ENCODE measurements at places on chromosomes 16 and 17.

DNA sequence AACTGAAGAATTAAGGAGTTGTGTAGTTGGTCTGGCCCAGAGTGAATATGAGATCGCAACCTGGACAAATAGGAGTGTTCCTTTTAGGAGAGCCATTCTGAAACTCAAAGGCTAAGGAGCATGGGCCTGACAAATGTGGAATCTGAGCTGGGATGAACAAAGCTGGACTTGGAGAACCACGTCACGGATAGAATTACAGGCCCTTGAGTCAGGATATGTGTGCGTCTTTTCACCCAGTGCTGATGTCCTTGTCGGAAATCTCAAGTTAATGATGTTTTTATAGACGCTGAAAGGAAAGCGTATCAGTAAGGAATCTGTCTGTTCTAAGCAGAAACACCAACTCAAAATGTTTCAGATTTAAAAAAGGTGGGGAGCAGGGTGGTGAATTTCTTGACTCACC lies 173.8 kb upstream of the ZKSCAN2 start:
- DNase-seq: no peak

GRCh38 chr17:47649972-47650524 lies 329 bp downstream of the KPNB1 start:
- no peak for DNase-seq

DNA sequence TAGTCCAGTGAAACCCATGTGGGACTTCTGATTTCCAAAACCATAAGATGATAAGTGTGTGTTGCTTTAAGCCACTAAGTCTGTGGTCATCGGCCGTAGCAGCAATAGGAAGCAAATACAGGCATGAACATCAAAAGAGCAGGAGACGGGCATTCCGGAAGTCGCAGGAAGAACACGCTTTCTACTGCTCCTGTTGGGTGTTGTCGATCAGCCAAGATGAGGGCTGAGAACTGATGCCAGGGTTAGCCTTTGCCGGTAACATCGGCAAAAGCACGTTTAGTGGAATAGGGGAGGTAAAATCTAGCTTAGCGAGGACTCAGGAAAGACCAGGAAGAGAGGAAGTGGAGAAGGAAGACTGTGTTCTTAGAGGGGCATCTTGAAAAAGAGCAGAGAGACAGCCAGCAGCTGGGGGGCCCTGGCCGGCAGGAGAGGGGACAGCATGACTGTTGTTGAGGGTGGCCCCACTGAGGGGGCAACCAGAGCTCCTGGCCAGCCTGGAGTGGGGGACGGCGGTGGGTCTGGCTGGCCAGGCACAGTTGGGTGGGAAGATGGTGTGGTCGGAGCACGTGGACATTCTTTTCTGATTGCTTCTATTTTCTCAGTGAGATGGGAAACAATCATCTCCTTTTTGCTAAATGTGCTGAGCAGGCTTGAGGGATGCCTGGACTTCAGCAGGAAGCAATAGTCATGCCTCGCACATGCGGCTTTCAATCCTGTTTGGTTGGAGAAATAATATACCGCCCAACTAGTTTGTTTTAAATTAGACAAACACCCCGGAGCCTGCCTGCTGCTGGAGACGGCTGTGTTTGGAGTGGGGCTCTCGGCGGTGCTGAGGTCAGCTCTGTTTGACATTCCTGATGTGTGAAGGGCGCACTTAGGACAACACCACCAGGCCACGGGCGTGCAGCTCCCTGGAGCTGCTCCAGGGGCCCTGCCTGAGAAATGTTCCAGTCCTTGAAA lies 109.9 kb downstream of the METRNL start:
- no peak for DNase-seq

GRCh38 chr16:66408163-66409048 lies 18.7 kb upstream of the BEAN1 start:
- DNase-seq: peak; percentile 4

GRCh38 chr16:21339941-21340340 lies 61.9 kb upstream of the CRYM start:
- DNase-seq: peak; percentile 50

GRCh38 chr16:76755496-76755895 lies 435.5 kb upstream of the MON1B start:
- no peak for DNase-seq

- no peak for DNase-seq
Observed at GRCh38 chr16:89317729-89318429, 100.4 kb downstream of the ZNF778 start.

- DNase-seq: peak; percentile 77
Observed at GRCh38 chr17:7932483-7932891, 481 bp downstream of the CNTROB start.

GRCh38 chr16:30934827-30935557 lies 11.6 kb downstream of the FBXL19 start:
- DNase-seq: peak; percentile 77

- no peak for DNase-seq
Observed at GRCh38 chr16:26078716-26079355, 387.1 kb downstream of the HS3ST4 start.

DNA sequence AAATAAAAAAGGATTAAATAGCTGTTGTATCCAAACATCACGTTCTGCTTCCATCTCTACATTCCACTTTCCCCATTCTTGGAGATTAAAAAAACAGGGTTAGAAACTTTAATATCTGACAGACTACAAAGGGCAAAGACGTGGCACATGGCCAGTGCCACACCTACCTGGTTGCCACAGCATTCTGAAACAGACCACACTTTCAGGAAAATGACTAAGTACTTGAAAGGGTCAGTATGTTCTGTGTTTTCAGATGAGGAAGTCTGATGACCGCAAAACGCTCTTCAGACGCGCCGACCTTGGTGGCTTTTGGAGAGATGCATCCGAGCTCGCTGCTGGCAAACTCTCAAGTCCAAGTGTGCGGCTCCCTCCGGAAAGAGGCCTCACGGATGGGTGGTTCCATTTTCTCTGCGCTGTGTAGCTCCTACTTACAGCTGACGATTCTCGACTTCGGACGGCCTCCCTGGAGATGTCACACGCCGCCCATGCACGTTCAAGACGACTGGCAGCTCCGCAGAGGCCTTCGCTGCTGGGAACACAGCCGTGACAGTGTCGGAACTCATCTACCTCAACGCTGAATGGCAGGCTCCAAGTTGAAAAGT lies 15.5 kb downstream of the MAP1LC3B start:
- no peak for DNase-seq

GRCh38 chr17:35795007-35795870 lies at the start of gene MMP28:
TSS of gene MMP28 (minus strand) at chr17:35795641. CDS start at chr17:35795377, 264 bp downstream.
- DNase-seq: peak; percentile 28

GRCh38 chr17:40791111-40791510 lies 8.6 kb downstream of the KRT28 start:
- no peak for DNase-seq

DNA sequence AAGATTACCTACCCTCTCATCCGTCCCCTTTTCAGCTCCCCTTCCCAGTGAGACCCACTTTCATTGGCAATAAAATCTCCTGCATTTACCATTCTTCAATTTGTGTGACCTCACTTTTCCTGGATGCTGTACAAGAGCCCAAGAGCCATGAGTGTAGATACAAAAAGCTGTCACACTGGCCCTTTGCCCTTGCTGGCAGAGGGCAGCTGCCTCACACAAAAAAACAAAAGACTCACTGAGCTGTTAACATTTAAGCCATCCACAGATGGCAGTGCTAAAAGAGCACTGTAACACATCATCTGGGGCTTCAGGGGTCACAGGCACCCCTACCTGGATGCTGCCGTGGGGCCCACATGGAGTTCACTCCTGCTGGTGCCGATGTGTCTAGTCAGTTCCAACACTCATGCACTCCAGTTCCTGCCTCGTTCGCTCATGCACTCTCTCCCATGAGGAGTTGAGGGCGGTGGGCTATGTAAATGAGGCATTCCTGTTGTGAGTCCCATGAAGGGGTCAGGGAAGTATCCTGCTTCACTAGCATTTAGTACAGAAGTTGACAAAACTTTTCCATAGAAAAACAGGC lies 123.1 kb downstream of the CA10 start:
- DNase-seq: no peak

DNA sequence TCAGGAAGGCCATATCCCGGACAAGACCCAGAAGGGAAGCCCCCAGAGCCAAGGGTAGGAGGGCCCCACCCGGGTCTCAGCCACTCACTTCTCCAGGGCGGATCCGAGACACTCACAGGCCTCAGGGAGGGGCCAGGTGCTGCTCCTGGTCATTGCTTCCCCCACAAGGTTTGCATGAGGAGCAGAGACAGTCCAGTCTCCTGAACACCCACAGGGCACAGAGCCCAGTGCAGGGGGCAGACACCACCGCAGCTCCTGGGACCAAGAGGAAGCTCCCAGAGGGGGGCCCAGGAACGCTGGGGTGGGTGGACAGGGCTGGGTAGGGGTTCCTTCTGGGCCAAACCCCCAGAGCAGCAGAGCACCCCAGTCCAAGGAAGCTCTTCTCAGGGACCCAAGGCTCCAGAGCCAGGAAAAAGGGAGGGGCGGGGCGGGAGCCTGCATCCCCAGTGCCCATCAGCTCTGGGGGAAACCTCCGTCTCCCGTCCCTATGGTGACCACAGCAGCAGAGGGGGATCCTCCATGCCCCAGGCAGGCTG lies 709 bp upstream of the MRPL28 start:
- no peak for DNase-seq

DNA sequence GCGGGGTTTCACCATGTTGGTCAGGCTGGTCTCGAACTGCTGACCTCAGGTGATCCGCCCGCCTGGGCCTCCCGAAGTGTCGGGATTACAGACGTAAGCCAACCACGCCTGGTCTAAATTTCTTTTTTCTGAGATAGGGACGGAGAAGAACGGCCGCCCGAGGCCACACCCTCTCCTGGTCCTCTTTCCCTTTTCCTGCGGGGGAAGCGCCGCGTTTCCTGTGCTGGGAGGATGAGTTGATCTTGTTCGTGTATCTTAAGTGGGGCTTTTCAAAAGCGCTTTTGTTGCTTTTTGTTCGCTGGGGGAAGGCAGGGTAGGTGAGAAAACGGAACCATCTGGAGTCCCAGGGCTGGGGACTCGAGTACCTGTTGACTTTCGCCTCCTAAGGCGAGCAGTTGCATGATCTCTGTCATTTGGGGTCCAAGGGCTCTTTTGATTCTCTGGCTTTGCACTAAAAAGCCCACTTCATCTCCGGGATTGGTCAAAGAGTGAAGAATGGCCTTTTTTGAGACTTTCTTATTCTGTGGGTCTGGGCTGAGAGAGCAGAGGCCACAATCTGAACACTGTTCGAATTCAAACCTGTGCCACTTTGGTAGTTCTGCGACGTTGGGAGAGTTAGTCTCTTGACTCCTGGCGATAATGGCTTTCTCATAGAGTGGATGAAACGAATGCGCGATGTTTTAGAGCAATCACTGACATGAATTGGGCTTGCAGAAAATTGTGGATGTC lies 1.3 kb downstream of the FUS start:
- DNase-seq: peak; percentile 74

GRCh38 chr16:3712861-3713372 lies 4.4 kb downstream of the TRAP1 start:
- no peak for DNase-seq

- no peak for DNase-seq
Observed at GRCh38 chr16:1156983-1157638, 4.2 kb downstream of the CACNA1H start.

GRCh38 chr17:4939546-4939795 lies 375 bp downstream of the SLC25A11 start:
- DNase-seq: no peak

GRCh38 chr16:70159355-70160348 lies 13.9 kb upstream of the CLEC18C start:
- no peak for DNase-seq

DNA sequence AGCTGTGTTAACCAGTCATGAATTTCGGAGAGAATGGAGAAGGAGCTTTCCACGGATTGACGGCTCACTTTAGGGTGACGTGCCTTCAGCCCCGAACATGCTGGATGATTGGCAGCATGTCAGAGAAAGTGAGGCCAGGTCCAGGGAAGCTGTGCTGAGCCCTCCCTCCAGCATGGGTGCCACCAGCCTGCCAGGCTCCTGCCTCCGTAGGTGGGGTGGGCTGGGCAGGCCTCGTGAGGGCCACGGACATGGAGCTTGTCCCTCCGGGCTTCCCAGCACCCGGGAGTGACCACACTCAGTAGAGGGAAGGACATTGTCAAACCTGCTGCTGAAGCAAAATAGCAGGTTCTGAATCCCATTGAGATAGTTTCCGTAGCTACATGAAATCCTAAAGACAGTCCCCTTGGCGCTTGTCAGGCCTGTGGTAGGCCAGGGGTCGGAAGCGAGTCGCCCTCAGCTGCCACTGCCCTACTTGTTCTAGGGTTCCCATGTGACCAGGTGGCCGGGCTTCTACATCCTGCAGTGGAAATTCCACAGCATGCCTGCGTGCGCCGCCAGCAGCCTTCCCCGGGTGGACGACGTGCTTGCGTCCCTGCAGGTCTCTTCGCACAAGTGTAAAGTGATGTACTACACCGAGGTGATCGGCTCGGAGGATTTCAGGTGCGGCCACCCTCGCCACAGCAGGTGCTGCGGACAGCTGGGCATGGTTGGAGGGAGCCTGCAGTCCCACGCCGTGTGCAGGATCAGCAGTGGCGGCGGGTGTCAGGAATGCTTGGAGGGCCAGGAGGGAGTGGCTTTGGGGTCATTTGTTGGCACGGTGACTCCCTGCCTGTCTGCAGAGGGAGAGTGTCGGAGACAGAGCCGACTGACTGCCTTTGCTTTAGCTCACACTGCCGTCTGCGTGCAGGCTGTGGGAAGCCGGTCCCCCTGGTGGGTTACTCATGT lies 72.3 kb downstream of the SEC14L1 start:
- no peak for DNase-seq

DNA sequence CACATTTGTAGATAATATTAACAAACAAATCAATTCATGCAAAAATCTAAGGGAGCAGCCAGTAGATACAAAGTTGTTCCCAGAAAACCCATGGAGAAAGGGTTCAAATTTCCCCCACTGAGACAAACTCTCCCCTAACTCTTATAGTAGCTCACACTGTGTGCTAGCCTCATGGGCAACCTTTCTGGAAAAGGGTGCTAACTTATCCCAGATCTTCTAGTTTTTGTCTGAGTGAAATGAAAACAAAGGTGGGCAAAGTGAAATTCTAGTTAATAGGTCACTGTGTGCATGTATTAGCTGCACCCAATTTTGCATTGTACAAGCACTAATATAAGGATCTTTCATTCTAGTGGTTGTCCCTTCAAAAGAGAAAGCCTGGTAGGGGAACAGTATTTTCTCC lies 9.9 kb upstream of the USP32 start:
- DNase-seq: no peak

GRCh38 chr16:77589071-77589765 lies 133.1 kb upstream of the NUDT7 start:
- no peak for DNase-seq

GRCh38 chr16:67449336-67449735 lies 18.4 kb downstream of the HSD11B2 start:
- DNase-seq: no peak

GRCh38 chr16:27285676-27286196 lies 17.2 kb upstream of the NSMCE1 start:
- peak; percentile 28 for DNase-seq

DNA sequence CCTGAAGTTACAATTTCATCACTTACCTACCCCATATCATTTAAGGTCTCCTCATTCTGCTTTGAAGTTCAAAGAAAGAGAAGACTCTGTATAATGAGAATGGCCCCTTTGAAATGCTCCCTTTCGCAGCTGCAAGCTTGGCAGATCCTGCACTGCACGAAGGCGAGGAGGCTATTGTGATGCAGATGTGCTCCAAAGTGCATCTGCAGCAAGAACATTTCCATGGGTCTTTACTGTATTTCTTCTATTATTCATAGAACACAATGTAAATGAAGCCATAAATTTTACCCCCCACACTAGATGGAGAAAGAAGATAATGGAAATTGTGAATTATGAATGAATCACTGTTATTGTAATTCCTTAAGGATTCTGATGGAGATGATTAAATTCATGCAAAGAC lies 178.7 kb downstream of the CHD9NB start:
- no peak for DNase-seq
